ENCODE measurements at places on chromosomes 6 and 20.

- no peak for DNase-seq
Observed at GRCh38 chr6:42041481-42042053, 8.8 kb upstream of the TAF8 start.

- DNase-seq = no peak
Observed at GRCh38 chr6:85435851-85436250, 14.0 kb upstream of the NT5E start.

GRCh38 chr6:32058511-32058963 lies 20.3 kb downstream of the CYP21A2 start:
- DNase-seq = peak; percentile 71

DNA sequence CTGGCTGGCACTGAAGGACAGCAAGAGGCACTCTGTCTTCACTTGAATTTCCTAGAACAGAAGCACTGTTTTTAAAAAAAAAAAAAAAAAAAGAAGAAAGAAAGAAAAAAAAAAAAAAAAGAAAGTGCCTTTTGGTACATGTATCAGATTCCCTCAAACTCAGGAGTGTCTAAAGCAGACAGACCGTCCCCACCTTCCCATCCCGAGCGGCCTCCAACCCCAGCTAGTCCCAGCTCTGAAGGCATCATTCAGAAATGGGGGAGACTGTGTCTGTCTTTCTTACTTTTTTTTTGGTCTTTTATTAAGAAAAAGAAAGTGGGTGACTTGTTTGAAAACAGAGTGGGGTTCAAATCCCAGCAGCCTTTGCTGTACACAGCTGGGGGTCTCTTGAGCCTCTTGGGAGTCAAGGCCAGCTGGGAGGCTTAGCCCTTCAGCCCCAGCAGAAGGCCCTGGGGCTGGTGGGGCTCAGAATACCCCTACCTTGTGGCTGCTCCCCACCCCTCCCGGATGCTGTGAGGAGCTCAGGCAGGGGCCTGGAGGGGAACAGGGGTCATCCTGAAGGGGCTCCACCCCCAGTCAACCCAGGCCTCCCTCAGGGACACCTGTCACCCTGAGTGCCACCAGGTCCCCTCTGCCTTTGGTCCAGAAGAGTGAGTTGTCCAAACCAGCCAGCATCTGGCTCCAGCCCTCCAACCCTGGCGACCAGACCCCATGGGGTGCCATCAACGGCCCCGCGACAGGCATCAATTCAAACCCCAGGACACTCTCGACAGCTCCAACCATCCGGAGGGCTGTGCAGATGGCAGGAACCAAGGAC lies 128.3 kb downstream of the TAF4 start:
- no peak for DNase-seq

DNA sequence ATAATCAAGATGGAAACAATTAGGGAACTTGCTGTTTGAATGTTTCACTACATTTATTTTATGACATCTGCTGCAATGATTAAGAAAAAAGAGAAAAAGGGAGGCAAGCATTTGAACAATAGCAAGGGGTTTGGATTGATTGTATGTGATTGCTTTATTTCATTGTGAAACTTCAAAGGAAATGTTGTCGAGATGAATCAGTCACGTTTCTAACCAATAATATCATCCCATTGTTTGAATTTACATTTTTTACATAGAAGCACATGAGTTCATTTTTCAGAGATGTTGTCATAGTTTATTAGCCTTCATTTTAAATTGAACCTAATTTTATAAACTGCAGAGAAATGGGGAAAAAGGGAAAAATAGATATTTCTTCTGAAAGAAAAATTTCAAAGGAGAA lies 572.0 kb downstream of the KIF16B start:
- peak; percentile 34 for DNase-seq

DNA sequence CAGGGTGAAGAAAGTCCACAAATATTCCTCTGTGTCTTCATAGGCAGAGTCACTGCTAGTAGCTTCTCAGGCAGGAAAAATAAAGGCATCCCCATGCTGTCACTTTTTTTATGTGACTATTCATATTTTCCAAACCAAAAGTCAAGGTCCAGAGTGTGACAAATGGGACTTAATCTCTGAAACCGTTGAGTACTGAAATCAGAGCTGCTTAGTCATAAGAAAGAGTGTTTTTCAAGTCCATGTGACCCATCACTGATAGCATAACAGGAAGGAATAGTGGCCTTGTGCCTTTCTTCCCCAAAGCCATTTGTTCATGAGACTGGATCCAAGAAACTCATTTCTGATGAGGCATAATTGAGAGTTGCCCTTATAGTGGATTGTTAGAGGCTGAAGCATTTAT lies 210.3 kb upstream of the TSHZ2 start:
- DNase-seq = peak; percentile 2

GRCh38 chr6:33633462-33634158 lies 12.5 kb downstream of the ITPR3 start:
- DNase-seq = peak; percentile 56

- no peak for DNase-seq
Observed at GRCh38 chr6:15518057-15518456, 144.8 kb downstream of the DTNBP1 start.

DNA sequence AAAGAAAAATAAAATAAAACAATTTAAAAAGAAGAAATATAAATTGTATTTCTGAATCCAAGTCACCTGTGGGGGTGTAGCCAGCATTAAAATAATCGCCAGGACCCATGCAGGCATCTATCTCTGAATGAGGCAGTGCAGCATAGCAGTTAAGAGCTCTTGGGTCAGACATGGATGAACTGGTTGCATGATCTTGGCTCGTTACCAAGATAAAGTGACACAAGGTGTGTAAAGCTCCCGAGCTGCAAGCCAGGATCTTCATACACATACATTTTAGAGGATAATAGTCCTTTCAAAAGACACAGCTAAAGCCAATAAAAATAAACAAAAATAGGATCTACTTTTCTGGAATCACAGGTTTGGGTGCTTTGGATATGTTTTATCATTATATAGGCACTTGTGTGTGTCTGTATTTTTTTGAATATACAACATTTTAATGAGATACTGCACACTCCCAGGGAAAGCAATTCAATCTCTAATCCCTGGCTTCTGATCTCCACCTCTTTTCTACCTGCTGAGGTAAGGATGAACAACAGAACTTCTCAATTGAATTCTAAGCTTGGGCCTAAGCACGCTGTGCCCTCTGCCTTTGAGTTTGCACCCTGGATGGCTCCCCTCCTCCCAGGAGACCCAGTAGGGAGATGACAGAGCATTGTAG lies 8.9 kb downstream of the TRIM10 start:
- DNase-seq = no peak

DNA sequence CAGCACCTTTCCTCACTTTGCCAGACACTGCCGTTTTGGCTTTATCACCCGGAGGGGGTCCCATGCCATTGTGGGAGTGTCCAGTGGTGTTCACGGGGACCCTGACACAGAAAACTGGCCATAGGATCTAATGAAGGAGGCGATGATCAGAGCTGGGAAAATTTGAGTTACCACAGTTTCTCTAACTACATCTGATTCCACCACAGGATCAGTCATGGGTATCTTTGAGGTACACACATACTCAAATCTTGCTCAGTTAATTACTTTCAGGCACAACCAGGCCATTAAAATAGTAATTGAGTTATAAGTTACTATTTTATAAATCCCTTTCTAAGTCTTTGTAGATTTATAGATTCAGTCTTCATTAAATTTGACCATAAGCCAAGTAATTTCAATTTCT lies 215.1 kb downstream of the PRL start:
- no peak for DNase-seq

- DNase-seq = peak; percentile 52
Observed at GRCh38 chr20:59515013-59515905, 89.1 kb upstream of the PHACTR3 start.
